Activated CD4-positive, alpha-beta T cell treated with anti-CD3 and anti-CD28 coated beads, Interleukin-2, Interleukin-4, amounts not matched to agents 100 ng/mL and 50 ng/mL, durations not matched to agents 16 hours and 8 hours (primary cell): ENCODE measurements at places on chromosomes 7 and 10.

GRCh38 chr7:43283706-43284105 is 171.3 kb downstream of the HECW1 start:
- DNase-seq, result no peak

- DNase-seq, result no peak
Observed at GRCh38 chr7:155939350-155939749, 127.1 kb upstream of the SHH start.

DNA sequence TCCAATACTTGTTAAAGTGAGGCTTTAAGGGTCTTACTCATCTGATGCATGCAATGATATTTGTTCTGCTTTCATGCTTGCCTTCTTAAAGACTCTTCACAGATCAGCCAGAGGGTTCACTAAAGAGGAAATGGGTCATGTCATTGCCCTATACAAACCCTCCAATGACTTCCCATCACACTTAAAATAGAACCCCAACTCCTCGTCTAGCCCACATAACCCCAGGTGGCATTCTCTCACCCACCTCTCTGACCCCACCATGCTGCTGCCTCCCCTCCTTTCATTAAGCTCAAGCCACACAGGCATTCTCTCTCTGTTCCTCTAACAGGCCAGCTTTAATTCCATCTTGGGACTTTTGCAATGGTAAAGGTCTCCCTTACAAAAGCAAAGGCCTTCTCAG is 253.6 kb downstream of the GRID1 start:
- no peak for DNase-seq

GRCh38 chr7:26295015-26295414 is 3.4 kb downstream of the SNX10 start:
- DNase-seq, result no peak

DNA sequence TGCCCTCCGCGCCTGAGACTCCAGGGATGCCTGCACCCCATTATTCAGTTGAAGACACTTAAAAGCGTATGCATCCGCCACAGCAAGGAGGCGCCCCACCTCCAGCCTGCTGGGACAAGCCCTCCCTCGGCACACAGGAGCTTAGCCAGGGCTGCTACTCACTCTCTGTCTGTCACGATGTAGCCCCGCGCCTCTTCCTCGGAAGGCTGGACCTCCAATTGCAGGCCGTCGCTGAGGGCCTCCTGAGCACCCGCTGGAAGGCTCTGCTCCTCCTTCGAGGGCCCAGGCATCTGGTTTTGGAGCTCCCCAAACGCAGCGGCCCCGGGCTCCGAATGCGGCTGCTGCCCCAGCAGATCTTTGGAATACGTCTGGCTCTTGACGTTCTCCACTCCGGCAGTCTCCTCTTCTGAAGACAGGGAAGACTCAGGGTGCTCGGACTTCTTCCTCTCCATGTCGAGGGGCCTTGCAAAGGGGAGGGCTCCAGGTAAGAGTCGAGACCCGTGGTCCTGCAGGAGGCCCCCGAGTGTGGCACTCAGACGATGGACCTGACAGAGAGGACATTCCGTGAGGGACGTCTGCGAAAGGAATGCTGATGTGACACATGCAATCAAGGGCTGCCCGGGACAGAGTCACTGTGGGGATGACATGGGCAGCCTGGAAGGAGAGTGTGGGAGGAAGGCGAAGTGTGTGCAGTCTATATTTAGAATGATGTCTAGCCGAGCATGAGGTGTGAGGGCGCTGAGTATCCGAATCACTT is 453.9 kb downstream of the PTPRN2 start:
- no peak for DNase-seq

GRCh38 chr7:20343941-20344340 is 13.2 kb downstream of the ITGB8 start:
- DNase-seq, result no peak

GRCh38 chr10:22271786-22272185 is 44.4 kb upstream of the COMMD3 start:
- no peak for DNase-seq

DNA sequence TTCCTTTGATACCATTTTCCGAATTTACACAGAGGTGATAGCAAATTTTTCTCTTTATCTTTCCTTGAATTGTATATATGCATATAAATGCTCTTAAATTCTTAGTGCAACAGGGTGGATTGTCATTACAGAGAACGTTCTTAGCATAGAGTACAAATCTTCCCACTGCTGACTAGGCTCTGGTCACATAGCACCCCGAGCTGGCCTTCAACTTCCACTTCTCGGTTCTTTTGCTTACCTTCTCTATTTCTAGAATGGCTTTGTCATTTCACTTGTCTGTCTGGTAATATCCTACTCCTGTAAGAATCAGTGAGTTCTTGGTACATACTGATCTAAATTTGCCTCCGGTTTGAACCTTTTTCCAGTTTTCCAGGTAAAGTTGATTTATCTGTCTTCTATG is 13.4 kb downstream of the ADIRF start:
- DNase-seq, result no peak

DNA sequence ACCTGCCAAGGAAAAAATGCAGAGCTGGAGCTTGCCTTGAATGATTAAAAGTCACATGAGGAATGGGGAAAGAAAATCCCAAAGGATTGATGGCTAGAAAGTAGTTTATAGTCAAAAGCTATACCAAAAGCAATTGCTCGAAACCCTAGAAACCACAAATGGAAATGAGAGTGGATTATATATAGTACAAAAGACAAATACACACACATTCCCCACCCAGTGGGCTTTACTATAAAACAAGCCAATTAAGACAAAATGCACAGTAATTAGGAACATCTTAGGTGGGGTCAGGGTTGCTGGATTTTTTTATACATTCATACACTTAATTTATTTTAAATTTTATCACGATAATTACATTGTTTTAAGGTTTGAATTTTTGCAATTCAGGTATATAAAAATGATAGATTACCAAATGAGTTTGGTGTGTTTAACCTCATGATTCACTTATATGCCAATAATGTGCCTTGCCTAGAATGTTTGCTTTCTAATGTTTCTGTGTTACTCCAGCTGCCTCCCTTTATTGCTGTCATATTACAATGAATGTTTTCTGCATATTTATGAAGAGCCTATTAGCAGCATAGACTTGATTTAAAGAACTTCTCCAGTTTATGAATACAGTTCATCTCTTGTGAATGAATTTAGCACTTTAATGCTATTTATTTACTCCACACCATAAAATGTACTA is 421.3 kb downstream of the EXOC4 start:
- DNase-seq, result no peak

GRCh38 chr7:143505838-143506237 is 28.2 kb downstream of the TAS2R41 start:
- no peak for DNase-seq

DNA sequence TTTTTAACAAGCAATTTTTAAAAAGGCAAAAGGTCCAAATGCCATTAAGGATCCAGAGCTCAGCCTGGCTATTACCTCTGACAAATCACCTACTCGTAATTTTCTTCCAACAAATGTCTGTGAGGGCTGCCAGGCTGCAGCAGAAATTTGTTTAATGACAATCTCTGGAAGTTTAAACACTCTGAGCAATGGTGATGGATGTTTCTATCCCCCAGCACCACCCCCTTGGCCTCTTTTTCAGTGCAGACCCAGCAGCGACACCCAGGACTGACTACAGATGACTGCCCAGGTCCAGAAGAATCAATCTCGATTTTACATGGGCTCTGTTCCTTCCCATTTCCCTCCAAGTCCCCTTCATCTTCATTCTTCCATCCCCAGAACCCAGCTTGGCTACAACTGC is 201.4 kb upstream of the AOAH start:
- DNase-seq, result no peak

- no peak for DNase-seq
Observed at GRCh38 chr10:90179696-90180407, 478.5 kb downstream of the KIF20B start.
